ENCODE measurements at places on chromosomes 12 and 14.

GRCh38 chr14:31229638-31230572, 22.3 kb upstream of the HECTD1 start:
- no peak for DNase-seq

- no peak for DNase-seq
Observed at GRCh38 chr12:8145754-8146441, 10.9 kb upstream of the ZNF705A start.

DNA sequence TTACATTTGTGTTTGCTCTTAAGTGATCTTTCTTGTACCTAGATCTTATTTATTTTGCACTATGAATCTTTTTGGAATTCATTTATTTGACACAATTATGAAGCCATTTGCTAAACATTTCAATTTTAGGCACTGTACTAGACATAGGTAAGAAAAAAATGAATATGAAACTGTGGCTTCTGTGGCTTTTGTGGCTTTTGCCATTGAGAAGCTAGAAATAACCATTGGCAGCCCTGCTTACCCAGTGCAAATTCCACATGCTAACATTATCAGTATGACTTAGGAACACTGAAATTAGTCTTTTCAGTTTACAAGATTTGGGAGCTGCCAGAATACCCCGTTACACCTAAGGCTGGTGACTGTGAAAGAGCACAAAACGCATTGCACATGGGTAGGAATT, 60.1 kb downstream of the FSCB start:
- no peak for DNase-seq

- no peak for DNase-seq
Observed at GRCh38 chr14:72618424-72618823, 275.5 kb downstream of the DPF3 start.

DNA sequence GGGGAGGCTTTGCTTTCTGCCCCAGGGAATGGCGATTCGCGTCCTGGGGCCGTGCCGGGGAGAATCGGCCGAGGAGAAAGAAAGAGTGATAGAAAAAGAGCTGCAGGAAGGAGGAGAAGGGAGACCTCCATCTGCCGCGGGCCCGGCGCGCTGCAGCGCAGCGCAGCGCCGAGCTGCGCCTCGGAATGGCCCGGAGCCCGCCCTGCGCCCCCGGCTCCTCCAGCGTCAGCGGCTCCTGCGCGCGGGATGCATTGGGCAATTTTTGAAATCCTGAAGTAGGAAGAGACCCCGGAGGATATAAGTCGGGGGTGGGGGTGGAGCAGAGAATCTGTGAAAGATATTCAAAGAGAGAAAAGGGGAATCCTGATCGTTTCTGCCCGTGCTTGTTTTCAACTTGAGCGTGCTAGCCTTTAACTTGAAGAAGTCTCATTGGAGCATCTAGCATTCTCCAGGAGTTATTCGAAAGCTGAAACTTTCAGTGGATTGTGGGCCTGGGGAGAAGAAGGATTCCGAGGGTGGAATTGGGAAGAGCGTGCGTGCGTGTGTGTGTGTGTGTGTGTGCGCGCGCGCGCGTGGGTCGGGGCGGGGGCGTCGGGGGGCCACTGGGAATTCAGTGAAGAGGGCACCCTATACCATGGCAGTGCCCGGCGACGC, 441 bp downstream of the PDE3A start:
- DNase-seq: no peak

- peak; percentile 53 for DNase-seq
Observed at GRCh38 chr14:95523051-95523814, 6.8 kb upstream of the SYNE3 start.

GRCh38 chr12:49588721-49589516, 16.5 kb downstream of the FAM186B start:
- no peak for DNase-seq

- no peak for DNase-seq
Observed at GRCh38 chr14:77640756-77641533, 24.5 kb upstream of the SPTLC2 start.

- no peak for DNase-seq
Observed at GRCh38 chr14:105138021-105138541, 30.5 kb downstream of the JAG2 start.

DNA sequence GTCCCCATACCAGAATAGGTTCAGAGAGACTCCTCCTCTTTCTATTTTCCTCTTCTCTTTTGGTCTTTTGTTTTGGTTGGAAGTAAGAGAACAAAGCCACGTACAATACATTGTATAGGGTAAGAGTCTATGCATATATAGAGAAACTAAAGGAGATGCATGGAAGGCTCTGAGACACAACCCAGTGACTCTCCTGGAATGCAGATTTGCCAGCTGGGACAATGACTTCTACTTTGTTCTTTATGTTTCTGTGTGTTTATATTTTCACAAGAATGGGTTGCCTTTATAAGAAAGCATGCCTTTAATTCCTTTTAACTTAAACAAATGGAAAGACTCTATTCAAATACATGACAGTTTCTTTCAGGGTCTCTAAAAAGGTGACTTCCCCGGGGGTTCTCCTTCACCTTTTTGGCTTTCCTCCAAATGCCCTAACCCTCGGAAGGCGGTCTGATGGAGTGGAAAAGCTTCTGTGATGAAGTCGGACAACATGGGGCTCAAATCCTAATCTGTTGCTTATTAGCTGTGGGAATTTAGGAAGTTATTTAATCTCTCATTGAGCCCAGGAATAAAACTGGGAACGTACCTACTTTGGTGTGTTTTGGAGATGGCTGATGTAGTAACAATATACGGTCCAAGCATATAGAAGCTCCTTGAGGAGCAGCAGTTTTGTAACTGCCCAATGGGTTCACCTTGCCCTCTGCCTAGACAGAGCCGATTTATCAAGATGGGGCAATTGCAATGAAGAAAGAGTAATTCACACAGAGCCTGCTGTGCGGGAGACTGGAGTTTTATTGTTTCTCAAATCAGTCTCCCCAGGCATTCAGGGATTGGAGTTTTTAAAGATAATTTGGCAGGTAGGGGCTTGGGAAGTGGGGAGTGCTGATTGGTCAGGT, 9.1 kb upstream of the SERPINA1 start:
- DNase-seq: no peak

- DNase-seq: peak; percentile 23
Observed at GRCh38 chr14:80987235-80988032, 32.0 kb downstream of the TSHR start.

DNA sequence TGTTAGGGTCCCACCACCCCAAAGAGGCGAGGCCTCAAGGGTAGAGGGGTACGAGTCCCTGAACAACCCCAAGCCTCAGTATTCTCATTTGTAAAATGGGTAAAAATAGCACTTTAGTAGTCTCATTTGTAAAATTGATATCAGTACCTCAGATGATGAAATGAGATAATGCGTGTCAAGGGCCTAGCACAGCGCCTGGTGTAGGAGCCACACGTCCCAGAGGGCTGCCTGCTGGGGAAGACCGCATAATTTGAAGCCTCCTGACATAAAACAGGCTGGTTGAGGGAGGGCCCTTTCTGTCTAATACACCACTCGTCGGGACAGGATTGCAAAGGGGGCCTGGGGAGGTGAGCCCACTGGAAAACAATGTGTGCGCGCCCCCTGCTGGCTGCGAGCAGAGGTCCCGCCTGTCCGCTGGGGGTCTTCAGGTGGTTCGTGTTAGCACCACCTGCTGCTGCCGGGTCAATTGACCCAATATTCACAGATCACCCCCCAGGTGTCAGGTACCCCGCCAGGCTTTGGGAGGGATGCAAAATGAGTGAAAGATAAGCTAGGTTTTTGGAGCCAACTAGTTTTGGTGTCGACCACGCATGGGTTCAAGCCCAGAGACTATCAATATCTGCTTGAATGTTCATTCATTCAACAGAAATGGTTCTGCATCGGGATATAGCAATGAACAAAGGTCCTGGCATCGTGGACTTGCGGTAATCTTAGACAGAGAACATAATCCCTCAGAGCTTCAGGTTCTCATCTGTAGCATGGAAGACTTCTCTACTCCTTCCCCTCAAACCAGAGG, 24.7 kb upstream of the IRF2BPL start:
- DNase-seq: peak; percentile 74

DNA sequence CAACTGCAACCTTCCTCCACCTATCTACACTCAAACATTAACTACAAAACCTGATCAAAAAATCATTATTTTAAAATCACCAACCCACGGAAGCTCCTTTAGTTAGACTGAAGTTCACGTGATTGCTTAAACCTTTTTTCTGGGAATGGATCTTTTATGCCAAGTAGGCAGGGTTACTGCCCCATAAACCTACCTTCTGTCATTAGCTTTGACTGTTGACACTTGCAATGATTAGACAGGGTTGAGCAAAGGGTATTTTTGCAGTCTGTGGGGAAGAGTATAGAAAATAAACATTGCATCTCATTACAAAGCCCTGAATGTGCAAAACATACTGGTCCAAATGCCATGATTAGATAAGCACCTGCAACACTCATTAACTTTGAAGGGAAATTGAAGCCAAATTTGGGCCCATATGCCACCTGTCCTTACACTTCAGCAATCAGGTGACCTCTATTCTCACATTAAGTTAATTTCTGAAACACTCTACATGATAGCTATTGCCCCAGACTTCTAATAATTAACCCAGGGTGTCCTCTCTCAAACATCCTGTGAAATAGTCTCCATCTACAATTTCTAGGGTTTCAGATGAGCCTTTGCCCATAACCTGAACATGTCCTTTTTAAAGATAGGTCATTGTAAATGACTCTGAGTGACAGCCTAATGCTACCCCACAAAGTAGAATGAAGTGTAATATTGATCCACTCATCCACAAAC, 156.0 kb upstream of the PLEKHG7 start:
- DNase-seq: no peak

- no peak for DNase-seq
Observed at GRCh38 chr12:96907671-96908422, 790 bp downstream of the NEDD1 start.

- no peak for DNase-seq
Observed at GRCh38 chr12:65005716-65006115, 115.4 kb downstream of the WIF1 start.

GRCh38 chr14:75292886-75293285, 14.3 kb downstream of the FOS start:
- no peak for DNase-seq

- no peak for DNase-seq
Observed at GRCh38 chr12:110042264-110042663, 6.1 kb downstream of the C12orf76 start.

DNA sequence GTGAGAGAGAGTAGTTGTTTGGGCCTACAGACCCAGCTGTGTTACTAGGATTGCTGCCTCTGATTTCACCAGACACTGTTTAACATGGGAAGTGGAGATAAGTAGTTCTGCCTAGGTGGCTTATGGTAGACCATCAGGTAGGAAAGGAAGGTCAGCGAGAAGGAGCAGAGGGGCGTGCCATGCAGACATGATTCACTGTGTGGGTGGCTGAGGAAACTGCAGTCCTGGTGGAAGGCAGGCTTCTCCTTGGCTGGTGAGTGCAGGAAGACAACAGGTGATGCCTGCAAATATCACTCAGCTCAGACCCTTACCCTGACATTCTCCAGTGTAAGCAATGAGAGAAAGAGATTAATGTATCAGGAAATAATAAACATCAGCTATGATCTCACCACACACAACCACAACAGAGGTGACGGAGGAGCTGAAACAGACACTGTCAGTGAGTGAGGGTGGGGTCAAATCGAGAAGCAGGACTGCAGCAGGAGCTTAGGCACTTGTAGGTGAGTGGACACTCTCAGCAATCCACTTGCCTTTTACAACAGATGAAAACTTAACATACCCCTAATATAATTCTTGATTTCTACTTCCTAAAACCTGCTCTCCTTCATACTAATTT, 2.1 kb upstream of the PRR4 start:
- no peak for DNase-seq

- no peak for DNase-seq
Observed at GRCh38 chr14:60420050-60420449, 65.8 kb downstream of the C14orf39 start.

- DNase-seq: no peak
Observed at GRCh38 chr12:53768976-53769375, 17.2 kb upstream of the CISTR start.

GRCh38 chr12:113103756-113104450, 31.7 kb downstream of the RASAL1 start:
- peak; percentile 52 for DNase-seq

DNA sequence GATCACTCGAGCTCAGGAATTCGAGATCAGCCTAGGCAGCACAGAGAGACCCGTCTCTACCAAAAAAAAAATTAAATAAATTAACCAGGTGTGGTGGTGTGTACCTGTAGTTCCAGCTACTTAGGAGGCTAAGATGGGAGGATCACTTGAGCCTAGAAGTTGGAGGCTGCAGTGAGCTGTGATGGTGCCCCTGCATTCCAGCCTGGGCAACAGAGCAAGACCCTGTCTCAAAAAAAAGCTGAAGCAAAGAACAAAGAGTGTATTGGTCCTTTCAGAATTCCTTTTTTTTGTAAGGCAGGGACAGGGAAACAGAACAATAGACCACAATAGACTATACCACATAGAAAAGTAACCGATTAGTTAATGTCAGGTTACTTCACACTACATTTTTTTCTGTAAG, 47.4 kb downstream of the MARK3 start:
- no peak for DNase-seq

DNA sequence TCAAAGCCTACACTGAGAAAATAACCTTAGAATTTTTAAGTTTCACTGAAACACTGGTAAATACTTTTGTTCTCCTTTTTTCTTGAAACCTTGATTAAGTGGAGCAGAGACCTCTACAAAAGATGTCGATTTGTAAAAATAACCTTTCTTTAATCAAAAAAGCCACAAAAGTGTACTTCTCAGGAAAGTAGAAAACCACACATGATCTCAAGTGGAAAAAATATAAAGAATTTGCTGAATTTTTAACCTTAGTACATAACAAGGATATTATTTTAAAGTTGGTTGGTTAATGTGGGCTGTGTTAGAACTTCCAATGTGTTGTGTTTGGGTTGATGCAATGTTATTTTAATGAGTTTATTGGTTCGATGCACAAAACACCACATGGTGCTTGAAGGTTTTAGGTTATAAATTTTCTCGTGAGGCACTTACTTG, 8.6 kb downstream of the LGR5 start:
- no peak for DNase-seq

DNA sequence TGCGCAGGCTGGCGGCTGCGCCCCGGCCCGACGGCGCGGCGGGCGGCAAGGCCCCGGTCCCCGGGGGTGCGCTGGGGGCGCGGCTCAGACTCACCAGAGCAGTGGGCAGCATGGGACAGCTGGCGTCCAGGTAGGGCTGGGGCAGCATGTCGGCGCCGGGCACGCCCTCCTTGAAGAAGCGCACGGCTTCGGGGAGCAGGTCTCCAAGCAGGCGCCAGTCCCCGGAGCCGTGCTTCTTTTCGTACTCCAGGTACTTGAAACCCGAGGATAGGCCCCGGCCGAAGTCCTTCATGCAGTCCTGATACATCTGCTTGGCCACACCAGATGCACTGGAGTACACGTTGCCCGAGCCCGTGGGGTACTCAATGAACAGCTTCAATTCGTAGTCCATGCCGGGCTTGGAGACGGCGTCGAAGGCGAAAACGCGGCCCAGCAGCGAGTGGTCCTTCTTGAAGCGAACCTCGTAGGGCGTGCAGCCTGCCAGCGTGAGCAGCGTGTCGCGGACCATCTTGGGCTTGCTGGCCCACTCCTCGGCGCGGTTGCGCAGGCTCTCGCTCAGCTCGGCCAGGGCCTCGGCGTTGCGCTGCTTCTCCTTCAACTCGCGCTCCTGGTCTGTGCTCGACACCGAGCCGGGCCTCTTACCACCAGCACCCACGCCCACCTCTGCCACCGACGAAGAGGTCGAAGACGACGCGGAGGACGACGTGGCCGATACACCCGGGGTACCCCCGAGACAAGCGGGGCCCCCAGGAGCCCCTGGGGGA, 2.2 kb downstream of the IRF2BPL start:
- no peak for DNase-seq
